ENCODE measurements at places on chromosomes 2 and 18. TPM values are rescaled to one million over a fixed set of nuclear protein-coding genes. Genes with fewer than 3 reads are reported as not detected.

Gene XPO1
- polyA plus RNA-seq, result 199 TPM

Gene FSHR
- 0.94 TPM for polyA plus RNA-seq

Gene IL36G
- polyA plus RNA-seq, result not detected

Gene FIGN
- polyA plus RNA-seq, result 3.3 TPM

Gene GATA6
- 1.8 TPM for polyA plus RNA-seq

Gene SLC19A3
- polyA plus RNA-seq, result 1.6 TPM

Gene MRO
- polyA plus RNA-seq, result 0.31 TPM

Gene LIPG
- polyA plus RNA-seq, result 6.8 TPM

Gene FABP1
- not detected for polyA plus RNA-seq

Gene C1D
- 35.7 TPM for polyA plus RNA-seq

Gene WDFY1
- 31.6 TPM for polyA plus RNA-seq

Gene NEU4
- polyA plus RNA-seq, result 2.5 TPM

Gene QPCT
- polyA plus RNA-seq, result 20.0 TPM

Gene CAPN14
- polyA plus RNA-seq, result not detected

Gene ANKRD30BL
- polyA plus RNA-seq, result not detected

Gene FBXO36
- 2.8 TPM for polyA plus RNA-seq

Gene PMS1
- polyA plus RNA-seq, result 29.9 TPM

Gene SIX3
- not detected for polyA plus RNA-seq

Gene UGT1A4
- not detected for polyA plus RNA-seq
